Stimulated activated CD8-positive, alpha-beta memory T cell treated with anti-CD3 and anti-CD28 coated beads, Interleukin-15, amount 100 ng/mL, for 24 hours (primary cell): ENCODE measurements at places on chromosomes 2 and 18.

DNA sequence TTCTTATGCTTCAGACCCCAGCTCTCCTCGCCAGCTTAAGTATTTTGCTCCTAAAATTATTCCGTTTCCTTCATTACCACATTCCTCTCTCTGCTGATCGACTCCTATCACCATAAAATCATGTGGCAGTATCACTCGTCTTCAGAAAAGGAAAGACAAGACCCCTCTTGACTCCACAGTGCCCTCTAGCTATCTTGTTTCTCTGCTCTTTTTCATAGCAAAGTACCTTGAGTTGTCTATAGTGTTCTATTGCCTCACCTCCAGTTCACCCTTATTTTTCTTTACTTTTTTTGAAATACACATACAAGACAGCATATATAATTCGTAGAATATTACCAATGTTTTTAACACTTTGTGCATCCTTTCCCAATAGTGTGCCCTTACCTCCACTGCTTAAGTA is 273.2 kb upstream of the SIX3 start:
- no peak for DNase-seq

- DNase-seq: no peak
Measured at GRCh38 chr2:2127467-2127866, 203.6 kb downstream of the MYT1L start.

DNA sequence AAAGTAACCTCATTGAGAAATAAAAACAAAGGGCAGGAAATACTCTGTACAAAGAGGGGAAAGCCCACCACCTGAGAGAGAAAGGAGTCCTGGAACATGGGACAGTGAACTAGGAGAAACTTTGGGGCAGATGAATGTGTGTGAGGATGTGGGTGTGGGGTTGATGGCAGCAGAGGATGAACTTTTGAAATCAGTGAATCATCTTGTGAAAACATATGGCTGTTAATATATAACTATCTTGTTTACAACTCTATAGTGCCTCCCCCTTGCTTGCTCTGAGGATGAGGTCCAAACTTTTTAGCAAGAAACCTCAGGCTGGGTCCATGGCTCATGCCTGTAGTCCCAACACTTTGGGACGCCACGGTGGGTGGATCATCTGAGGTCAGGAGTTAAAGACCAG is 171.8 kb upstream of the LHCGR start:
- DNase-seq: no peak

DNA sequence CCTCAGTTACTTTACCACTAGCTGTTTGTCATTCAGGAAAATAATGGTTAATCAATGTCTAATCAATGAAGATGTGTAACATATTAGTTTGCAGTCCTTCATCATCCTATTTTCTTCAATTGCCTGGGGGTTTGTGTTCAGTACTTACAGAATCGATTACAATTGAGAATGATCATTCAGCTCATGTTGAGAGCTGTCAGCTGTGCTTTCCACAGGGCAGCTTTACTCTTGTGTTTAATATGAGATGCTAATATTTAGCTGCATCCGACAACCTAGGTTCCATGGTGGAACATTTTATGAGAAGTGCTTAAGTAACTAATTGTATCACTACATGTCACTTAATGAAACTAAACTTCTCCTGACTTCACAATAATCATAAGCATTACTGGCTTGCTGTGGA is 191.9 kb downstream of the GRB14 start:
- DNase-seq: no peak

DNA sequence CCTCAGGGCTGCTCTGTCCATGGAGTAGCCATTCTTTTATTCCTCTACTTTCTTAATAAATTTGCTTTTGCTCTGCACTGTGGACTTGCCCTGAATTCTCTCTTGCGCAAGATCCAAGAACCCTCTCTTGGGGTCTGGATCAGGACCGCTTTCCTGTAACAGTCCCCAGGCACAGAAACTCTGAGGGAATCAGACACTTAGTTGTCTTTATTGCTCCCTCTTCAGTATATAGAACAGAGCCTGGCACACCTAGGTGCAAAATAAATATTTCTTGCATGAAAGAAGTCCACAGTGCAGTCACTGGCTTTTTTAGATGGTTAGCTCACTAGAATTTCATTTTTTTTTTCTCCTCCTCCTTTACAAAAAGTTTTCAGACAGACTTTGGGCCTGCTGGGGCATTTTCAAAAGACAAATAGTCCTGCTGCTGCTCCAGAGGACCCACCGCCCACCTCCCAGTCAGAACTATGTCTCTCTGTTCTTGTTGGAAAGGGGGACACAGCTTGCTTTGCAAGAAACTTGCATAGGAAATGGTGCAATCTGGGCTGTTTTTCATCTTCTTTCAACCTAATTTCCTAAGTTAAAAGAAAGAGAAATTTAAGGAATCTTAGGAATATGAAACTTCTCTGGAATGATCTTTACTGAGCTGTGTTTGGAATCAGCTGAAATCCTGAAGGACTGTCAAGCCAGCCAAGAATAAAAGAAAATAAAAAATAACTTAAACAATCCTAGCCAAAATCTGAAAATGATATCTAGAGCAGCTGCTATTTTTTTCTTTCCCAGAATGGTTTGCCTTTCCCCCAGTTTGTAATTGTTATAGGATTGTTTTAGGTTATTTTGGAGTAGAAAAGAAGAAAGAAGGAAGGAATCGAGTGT is 31.7 kb upstream of the MAP4K3 start:
- DNase-seq: no peak
